ENCODE measurements at places on chromosomes 2 and 18. TPM values are rescaled to one million over a fixed set of nuclear protein-coding genes. Genes with fewer than 3 reads are reported as not detected.

ATP6V1B1 gene
- total RNA-seq: 6.9 TPM

MC2R gene
- total RNA-seq: not detected

NPAS2 gene
- total RNA-seq: 1.5 TPM

CYS1 gene
- 1.1 TPM for total RNA-seq

SGPP2 gene
- total RNA-seq: 2.5 TPM

C2orf74 gene
- 4.7 TPM for total RNA-seq

MOGAT1 gene
- total RNA-seq: not detected

ORMDL1 gene
- total RNA-seq: 48.8 TPM

GAL3ST2 gene
- total RNA-seq: 0.31 TPM

L3MBTL4 gene
- 0.50 TPM for total RNA-seq

CDH19 gene
- 3.4 TPM for total RNA-seq

ABCG8 gene
- 0.20 TPM for total RNA-seq

ATOH8 gene
- 1.2 TPM for total RNA-seq

NCL gene
- 644 TPM for total RNA-seq

DNA sequence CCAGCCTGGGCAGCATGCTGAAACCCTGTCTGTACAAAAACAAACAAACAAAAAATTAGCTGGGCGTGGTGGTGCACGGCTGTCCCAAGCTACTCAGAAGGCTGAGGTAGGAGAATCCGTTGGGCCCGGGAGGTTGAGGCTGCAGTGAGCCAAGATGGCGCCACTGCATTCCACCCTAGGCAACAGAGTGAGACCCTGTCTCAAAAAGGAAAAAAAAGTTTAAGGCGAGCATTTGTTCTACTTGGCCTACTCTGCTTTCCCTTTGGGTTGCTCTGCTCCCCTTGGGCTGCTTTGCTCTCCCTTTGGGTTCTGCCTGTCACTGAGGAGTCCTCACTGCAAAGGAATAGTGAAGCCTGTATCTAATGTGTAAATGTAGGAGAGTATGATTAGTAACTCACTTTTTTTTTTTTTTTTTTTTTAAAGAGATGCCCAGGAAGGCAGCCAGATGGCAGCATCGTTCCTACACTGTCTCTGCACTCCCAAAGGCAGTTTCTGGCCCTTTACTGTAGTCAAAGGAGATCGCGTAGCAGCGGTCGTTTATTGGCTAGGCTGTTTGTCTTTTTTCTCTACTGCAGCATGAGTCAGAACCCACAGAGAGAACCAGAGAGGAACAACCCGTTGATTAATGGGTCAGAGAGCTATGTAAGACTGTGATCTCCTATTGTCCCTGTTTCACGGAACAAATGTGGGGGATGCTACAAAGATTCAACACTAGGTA is 118.3 kb upstream of the CWC22 start:
- peak; percentile 77 for ATAC-seq

GRCh38 chr18:2337552-2338141 is 233.7 kb downstream of the METTL4 start:
- ATAC-seq: no peak

DNA sequence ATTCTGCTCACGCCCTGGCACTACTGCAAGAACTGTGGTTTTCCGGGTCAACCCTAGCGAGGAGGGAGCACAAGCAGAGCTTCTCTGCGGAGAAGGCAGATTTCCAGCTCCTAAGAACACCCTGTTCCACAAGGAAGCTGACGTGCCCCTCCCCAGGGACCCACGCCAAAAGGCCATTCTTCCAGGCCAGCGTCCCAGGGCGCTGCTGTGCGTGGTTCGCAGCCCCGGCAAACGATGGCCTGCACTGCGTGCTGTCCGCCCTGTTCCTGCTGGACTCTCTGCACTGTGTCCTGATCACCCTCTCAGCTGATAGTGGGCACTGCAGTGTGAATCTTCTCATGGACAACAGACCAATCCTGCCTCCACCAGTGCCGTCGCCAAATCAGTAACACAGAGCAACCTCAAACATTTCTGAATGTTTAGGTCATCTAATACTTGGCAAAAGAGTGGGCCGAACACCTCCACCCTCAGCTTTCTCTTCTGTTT is 49.1 kb downstream of the ADI1 start:
- ATAC-seq: no peak

DNA sequence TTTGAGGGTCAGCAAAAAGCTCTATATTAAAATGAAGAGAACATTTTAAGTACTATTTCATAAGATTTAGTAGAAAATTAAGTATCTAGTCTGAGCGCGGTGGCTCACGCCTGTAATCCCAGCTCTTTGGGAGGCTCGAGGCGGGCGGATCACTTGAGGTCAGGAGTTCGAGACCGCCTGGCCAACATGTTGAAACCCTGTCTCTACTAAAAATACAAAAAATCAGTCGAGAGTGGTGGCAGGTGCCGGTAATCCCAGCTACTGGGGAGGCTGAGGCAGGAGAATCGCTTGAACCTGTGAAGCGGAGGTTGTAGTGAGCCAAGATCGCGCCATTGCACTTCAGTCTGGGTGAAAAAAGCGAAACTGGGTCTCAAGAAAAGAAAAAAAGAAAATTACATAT is 1.6 kb downstream of the USP14 start:
- no peak for ATAC-seq

GRCh38 chr2:225486236-225486635 is 86.7 kb downstream of the NYAP2 start:
- ATAC-seq: no peak

DNA sequence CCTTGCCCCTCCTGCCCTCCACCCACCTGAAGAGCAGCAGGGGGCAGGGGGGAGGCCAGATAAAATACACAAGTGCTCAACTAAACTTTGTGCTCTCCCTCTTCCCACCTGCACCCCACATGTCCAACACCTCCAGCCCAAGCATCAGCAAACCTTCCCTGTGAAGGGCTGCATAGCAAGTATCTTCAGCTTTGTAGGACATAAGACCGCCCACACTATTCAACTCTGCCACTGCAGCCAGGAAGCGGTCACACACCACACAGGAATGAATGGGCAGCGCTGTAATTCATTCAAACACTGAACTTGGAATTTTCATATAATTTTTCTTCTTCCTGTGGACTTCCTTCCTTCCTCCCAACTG is 27.5 kb downstream of the TFCP2L1 start:
- ATAC-seq: no peak

DNA sequence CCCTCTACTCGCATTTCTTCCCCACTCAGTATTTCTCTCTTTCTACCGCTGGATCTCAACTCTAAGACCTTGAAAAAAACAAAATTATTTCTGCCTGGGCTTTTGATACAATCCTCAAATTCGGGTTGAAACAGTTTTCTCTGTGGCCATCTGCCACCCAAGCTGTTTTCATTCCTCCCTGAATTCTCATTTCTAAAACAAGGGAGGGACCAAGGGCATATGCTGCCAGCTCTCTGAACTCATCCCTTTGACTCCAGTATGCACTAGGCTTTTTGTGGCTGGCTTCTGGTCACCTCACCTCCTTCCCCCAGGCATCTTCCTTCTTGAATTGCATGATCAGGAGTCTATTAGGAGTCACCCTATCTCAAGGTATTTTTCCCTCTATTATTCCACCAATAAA is 49.5 kb downstream of the CCDC148 start:
- no peak for ATAC-seq

DNA sequence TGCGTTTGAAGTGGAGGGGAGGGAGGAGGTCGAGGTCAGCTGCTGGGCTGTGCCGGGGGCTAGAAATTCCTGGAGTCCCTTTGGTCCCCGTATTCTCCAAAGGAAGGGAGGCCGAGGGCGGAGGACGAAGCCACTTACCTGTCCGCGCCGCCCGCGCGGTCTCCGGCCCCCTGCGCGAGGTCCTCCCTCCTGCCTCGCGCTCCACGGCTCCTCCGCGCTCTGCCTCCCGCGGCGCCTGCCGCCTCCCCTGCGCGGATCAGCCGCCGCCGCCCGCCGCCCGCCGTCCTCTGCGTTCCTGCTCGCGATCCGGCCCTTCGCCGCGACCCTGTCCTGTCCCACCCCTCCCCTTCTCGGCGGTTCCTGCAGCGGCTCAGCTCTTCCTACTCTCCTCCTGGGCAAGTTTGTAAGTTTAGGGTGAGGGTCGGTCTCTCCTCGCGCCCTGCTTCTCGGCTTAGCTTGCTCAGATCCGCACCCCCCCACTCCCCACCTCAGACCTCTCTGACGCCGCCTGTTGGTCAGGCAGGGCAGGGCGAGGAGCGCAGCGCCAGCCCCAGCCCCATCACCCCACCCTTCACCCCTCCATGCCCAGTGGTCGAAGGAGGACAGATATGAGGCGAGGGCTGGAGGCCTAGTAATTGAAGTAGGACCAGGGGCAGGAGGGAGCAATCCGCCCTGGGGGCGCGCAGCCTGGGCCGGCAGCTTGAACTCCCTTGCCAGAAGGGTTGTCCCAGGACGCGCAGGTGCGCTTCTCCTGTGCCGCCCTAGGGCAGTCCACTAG is 9.7 kb upstream of the SKOR2 start:
- peak; percentile 39 for ATAC-seq

GRCh38 chr2:156896294-156896693 is 361.2 kb upstream of the GALNT5 start:
- ATAC-seq: no peak

DNA sequence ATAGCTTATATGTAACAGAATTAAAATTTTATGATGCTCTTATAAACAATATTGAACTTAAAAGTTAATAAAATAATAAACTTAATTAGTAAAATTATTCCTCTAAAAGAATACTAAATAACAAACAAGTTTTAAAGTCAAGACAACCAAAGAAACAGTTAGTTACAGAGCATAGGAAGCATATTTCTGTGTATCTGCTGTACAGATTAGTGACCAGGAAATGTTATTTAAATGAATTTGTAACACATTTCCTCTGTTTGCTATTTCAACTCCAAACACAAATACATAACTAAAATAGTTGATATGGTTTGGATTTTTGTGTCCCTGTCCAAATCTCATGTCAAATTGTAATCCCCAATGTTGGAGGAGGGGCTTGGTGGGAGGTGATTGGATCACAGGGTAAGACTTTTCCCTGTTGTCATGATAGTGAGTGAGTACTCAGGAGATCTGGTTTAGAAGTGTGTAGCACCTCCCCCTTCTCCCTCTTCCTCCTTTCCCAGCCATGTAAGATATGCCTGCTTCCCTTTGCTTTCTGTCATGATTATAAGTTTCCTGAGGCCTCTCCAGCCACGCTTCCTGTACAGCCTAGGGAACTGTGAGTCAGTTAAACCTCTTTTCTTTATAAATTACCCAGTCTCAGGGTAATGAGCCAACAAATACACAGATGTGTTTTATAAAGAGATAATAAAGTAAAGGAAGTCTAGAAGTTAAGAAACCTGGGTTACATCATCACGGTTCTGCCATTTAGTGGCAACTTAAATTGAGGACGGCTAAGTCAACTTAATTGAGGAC is 51.8 kb downstream of the ROCK2 start:
- ATAC-seq: no peak

DNA sequence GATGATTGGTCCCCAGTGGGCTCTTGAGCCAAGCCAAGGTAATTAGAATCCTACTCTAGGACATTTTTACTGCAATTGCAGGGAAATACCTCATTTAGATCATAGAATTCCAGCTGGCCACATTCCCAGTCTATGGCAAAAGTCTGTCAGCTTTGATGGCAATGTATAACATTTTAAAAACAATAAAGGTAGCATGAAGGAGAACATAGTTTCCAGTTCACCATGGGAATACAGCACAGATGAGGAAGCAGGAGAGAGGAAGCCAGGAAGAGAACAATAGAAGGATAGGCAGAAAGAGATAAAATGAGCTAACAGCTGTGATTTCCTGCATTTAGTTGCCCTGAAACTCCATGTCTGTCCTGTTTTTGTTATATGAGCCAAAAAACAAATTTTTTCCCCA is 897.3 kb upstream of the DDX18 start:
- no peak for ATAC-seq

GRCh38 chr2:166331468-166331867 is 44.3 kb downstream of the SCN9A start:
- no peak for ATAC-seq

- ATAC-seq: no peak
These were observed 24.0 kb downstream of the MAIP1 start for GRCh38 chr2:199979398-199979797.

DNA sequence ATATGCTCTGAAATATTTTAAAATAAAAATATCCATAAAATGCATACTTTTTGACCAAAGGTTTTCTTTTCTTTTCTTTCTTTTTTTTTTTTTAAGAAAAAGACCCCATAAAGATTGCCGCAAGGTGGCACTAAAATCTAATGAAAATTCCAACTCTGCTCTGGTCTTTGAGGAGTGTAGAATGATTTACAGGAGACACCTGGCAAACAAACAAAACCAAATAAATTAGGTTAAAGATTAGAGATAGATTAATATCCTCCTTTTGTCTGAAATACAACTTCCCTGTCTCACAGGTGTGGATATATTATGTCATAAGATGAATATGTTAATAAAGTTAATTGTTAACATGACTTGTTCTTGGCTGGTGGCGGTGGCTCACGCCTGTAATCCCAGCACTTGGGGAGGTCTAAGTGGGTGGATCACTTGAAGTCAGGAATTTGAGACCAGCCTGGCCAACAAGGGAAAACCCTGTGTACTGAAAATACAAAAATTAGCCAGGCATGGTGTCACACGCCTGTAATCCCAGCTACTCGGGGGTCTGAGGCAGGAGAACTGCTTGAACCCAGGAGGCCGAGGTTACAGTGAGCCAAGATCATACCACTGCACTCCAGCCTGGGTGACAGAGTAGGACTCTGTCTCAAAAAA is 3.5 kb upstream of the RHOB start:
- ATAC-seq: no peak

DNA sequence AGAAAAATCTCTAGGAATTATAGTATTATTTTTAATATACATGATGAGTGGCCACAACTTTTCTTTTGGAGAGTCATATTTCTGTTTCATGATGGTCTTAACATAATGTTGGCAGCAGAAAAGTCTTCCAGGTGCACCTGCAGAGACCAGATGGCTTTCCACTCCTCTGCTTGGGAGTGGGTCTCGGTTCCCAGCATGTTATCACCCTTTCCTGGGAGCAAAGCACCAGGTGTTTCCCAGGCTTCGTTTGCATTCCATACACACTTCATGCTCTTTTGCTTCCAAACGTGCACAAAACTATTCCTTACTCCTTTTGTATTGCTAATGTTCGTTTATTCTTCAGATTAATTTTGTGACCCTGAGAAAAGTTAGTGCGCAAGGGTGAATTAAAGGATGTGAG is 305.2 kb downstream of the CDH2 start:
- ATAC-seq: no peak

DNA sequence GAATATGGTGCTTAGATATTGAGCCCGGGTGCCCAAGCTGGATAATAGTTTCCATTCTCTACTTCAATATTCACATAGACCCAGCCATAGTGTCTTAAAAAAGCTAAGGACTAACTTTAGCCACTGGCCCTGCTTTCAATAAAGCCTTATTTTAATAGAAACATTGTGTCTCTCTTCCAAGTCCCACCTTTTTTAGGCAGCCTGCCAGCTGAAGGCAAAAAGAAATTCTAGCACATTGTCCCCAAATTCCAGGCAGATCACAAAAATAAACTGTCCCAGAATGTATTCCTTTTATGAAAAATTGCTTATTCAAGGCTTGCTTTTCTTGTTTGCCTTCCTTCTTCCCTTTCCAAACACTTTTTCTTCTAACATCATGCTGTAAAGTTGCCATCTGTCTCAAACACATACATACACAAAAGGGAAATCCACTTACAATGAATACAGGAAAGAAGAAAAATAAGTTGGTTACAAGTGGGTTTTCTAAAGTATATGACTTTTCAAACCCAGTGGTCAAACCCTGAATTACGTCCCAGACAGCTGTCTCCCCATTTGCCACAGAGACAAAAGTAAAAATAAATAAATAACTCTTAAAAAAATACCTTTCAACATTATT is 778.5 kb downstream of the BCL11A start:
- ATAC-seq: no peak
